Chondrocyte (in vitro differentiated cells): ENCODE measurements at places on chromosomes 6 and 20. TPM values are rescaled to one million over a fixed set of nuclear protein-coding genes. Genes with fewer than 3 reads are reported as not detected.

Gene LPIN3
- total RNA-seq: 3.3 to 5.1 TPM (median 3.5 TPM) in 3 replicates

Gene CHRNA4
- not detected in 3 replicates for total RNA-seq

Gene MAP3K5
- 2.1 to 5.1 TPM (median 4.6 TPM) in 3 replicates for total RNA-seq

Gene COL11A2
- 2.8 to 10.0 TPM (median 10.0 TPM) in 3 replicates for total RNA-seq

Gene SMIM26
- 37.9 to 47.7 TPM (median 39.6 TPM) in 3 replicates for total RNA-seq
